ENCODE measurements at places on chromosomes 12 and 14.

DNA sequence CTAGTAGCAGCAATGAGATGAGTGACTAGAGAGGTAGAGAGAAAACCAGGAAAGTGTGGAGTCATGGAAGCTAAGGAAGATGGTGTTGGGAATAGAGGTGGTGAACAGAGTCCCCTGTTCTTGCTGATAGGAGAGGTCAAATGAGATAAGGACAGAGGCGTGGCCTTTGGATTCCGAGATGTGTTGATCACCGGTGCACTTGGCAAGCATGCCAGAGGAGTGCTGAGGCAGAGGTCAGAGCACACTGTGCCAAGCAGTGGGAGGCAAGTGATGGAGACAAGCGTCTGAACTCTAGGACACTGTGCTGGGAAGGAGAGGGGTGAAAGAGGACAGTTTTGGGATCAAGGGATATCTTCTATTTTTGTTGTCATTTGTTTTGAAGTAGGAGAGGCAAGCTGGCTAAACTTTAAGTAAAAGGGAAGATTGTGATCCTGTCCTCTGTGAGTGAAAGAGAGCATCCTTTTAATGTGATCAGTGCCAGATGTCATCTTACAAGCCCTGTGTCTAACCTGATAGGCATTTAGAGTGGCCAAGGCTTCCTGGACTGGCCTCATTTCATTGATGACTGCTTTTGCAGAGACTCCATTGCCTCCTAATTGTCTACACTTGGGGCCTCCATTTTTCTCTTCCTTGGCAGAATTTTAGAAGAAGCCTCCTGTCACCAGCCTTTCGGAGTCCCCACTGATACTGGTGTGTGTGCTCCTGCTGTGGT lies 336.4 kb downstream of the CACNA1C start:
- DNase-seq = no peak

DNA sequence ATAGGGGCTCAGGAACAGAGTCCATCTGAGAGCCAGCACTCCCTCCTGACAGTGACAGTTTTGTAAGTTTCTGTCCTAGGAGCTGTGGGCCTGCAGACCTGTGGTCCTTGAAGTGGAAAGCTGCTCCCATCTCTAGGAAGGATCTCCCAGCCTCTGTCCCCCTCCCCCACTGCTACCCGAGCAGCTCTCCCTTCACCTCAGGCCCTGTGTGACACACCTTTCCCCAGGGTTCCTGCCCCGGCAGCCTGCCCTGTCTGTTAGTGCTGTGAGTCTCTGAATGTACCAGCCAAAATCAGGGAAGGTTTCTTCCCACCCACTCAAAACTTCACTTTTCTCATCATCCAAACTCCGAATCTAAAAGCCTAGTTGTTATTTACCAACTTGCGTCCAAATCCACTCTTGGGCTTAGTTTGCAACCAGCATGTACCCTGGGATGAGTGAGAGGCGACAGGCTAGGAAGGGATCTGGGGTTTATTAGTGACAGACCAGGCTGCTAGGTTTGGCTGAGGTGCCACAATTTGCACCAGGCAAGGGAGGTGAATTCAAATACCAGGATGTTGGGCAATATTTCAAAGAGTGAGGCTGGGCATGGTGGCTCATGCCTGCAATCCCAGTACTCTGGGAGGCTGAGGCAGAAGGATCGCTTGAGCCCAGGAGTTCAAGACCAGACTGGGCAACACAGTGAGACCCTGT lies 39.9 kb downstream of the NINJ2 start:
- no peak for DNase-seq

- DNase-seq = no peak
These were observed 91.9 kb downstream of the SLC8A3 start for GRCh38 chr14:70096866-70097265.

- no peak for DNase-seq
These were observed 37.0 kb upstream of the OTX2 start for GRCh38 chr14:56846970-56847930.

- no peak for DNase-seq
These were observed 181.5 kb downstream of the ACSS3 start for GRCh38 chr12:81259360-81259759.

- no peak for DNase-seq
These were observed 63.4 kb downstream of the ASCL1 start for GRCh38 chr12:103020839-103021238.

DNA sequence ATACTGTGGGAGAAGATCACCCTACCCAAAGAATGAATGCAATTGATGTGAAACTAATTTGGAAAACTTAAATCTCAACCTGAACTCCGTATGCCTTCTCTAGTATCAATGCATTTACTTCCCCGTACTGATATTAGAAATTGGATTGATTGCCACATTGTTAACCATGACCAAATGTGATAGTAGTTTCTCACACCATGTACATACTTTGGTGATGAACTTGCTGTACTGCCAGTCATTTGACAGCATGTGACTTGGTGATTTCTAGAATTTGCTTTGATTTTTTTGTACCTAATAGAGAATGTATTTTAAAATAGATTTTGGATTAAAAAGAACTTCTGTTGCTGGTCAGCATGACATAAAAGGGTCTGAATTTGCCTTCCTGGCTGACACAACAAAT lies 579.8 kb upstream of the TMEM132C start:
- DNase-seq = no peak

DNA sequence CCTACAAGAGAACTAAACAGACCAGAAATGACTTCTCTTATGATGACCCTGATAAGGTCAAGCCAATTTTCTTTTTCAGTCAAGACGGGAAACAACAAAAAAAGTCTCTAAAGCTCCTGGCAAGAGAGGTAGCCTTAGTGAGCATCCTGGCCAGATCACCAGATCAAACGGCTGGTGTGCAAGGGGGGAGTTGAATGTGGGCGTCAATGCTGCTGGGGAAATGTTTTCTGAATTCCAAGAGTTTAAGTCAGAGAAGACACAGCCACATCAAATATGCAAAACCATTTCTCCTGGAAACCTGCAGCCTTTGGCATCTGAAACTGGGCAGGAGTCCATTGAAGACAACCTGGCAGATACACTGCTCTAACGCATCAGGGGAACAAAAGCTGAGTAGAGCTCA lies 16.0 kb upstream of the SELPLG start:
- DNase-seq = no peak

DNA sequence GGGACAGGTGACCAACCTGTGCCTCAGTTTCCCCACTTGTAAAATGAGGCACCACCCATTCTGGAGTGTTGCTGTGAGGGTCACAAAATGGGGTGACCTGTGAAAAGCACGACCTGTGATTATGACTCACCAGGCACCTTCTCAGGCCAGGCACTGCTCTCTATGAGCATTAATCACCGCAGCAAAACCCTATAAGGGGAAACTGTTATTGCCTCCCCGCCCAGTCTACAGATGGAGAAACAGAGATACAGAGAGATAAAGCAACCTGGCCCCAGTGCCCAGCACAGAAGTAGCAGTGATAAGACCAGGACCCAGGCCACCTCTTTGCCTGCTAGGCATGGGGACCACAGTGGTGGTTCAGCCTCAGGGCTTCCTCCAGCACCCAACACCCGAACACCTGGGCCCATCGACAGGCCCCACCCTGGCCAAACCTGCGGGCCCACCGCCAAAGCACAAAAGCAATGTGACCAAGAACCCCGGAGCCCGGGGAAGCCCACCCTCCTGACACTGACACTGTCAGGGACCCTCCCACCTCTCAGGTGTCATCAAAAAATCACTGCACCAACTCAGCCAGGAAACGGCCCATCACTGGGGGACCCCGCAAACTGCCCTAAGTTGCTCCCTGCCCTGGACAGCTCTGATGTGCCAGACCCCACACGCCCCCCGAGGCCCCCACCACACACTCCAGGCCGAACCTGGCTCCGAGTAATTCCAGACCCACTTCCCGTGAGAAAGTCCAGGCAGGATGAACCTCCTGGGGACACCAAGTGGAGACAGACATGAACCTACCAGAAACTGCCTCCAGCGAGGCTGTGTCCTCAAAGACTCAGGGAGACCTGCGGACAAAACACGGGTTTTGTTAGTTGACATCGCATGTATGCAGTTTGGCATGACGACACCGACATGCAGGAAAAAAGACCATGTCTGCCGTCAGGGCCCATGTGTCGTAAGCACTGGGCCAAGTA lies 32.4 kb downstream of the NCOR2 start:
- no peak for DNase-seq

DNA sequence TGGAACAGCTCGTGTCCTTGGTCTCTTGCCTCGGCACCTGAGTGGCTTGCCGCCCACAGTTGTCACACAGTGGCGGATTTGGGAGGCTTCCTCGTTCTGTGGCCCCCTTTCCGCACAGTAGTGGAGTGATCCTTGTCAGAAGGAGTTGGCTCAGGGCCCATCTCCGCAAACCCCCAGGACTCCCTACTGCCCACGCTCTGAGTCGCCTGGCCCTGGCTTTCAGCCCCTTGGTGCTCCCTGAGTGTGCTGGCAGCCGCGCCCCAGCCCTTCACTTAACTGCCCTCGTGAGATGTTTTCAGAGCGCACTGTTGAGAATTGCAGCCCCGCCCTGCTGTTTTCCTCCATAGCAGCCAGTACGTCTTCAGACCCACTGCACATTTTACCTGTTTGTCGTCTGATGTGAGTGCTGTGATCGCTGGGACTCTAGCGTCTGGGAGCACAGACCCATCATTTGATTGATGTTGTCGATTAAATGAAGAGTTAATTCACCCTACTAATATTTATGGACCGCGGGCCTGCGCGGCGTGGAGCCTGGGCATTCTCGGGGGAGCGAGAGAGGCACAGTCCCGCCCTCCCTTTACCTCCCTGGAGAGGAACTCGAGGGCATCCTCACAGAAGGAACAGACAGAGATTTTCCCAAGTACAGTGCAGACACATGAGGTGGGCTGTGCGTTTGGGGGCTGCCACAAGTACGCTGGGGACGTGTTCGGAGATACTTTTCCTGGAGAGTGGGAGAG lies 91.8 kb downstream of the DDX51 start:
- DNase-seq = no peak

DNA sequence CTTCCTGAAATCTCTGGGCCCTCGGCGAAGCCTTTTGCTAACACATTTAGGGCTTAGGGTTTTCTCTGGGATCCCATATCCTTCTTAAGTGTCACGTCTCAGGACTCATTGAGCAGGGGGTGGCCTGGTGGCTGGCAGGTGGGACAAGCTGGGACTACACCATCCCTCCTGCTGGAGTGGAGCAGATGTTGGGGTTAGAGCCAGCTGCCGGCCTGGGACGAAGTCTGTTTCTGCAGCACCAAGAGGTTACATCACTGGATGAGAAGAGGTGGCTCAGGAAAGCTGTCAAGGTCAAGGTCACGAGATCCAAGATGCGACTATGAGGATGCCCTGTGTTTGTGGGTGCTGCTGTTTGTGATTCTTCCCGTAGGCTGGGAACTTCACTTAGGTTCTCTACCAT lies 16.3 kb downstream of the SMCO2 start:
- DNase-seq = no peak

- no peak for DNase-seq
These were observed 35.4 kb upstream of the EIF5 start for GRCh38 chr14:103298620-103299019.

- DNase-seq = no peak
These were observed 476.5 kb upstream of the TBX3 start for GRCh38 chr12:115160271-115161128.

DNA sequence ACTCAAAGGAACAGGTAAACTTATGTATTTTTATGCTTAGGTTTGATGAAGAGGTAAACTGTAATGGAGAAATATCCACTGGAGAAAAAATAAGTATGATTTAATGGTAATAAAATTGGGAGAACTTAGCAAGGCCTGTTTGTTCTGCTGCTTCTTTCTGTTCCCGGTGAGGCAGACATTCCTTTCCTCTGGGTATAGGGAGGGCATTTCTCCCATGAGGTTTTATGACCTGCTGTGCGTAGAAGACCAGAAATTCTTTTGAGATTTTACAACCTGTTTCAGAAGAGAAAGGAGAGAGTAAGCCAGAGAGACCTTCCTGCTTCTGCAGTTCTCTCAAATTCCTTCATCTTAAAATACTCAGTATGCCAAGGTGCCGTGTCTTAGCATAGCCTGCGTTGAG lies 139.4 kb upstream of the RMST start:
- DNase-seq = no peak

- no peak for DNase-seq
These were observed 28.6 kb downstream of the GNS start for GRCh38 chr12:64730588-64730969.

Measured in stimulated activated CD4-positive, alpha-beta T cell treated with anti-CD3 and anti-CD28 coated beads, Interleukin-12 subunit alpha, Interleukin-12 subunit beta, amount 100 ng/mL, for 48 hours (primary cell).